Astrocyte of the cerebellum (primary cell): ENCODE measurements at places on chromosomes 13 and 19.
A peak's percentile ranks its signal among the peaks of the same experiment; 100 is the strongest.

DNA sequence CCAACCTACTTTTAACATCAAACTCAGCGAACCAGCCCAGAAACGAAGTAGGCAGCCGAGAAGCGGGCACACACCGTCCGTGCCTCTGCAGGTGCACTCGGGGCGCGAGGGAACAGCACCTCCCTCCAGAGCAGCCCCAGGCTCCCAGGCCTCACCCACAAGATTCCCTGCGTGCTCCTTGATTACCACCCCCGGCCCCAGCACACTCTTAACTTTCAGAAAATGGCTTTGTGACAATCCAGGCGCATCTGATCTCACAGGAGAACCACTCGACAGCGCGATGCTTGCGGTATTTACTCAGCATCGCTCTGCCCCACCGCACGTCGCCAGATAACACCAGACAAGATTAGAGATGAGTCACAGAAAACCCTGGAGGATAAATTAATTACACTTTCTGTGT lies 134.9 kb upstream of the SPACA7 start:
- DNase-seq = no peak

DNA sequence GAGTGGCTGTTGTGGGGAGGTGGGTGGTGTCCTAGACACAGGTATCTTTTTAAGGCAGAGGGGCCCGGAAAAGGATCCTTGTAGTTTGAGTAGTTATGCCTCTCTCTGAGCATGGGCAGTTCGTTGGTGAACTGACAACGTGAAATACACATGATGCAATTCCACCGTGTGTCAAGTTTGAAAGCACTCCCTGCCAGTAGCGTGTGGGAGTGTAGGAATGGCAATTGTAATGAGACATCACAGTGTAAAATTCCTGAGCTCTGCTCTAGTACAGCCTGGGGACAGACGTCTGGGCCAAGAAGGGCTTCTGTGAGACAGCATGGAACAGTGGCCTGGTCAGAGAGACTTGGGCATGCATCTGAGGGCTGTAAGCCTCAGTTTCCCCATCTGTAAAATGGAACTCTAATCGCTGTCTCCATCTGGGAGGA lies 10.4 kb upstream of the ASF1B start:
- DNase-seq = no peak

DNA sequence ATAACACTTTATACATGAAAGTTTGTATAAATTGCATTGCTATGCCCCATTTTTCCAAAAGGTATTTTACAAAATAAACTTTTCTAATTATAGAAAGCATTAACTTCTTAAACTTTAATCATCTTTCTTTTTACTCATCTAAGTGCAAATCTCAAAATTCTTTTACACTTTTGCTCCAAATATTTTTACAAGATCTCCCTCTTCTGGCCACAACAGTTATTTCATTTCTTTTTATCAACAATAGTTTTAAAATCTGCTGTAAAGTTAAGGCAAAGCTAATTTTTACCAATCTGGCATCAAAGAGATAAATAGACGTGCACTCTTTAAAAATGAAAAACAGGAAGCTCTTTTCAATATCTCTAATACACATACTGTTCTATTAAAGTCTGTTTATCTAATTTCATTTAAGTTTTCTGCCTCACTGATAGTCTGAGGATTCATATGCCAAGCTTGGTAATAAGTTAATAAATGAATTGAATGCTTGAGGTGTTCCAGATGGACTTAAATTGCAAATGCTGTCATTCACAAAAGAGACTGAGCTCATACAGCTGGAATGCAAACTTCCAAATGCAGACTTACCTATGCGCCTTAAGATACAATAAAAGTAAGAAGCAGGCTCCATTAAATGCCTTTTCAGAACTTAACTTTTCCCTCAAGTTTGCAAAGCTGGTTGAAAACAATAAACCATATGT lies 583.0 kb upstream of the ATXN8OS start:
- DNase-seq = peak; percentile 1

DNA sequence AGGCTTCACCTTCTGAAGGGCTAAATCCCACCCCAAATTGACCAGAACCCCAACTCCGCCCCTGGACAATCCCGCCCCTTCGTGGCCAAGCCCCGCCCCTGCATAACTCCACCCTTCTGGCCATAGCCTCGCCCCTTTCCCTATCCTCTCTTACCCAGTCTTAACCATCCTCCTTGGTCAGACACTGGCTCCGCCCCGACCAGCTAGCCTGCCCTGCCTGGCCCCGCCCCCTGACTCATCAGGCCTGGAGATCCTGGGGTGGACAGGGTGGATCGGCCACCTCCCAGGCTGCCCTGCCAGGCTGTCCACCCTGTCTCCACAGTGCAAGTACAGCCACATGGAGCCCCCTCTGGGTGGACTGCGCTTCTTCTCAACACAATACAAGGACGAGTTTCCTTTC lies 8.0 kb upstream of the ZNF358 start:
- no peak for DNase-seq

DNA sequence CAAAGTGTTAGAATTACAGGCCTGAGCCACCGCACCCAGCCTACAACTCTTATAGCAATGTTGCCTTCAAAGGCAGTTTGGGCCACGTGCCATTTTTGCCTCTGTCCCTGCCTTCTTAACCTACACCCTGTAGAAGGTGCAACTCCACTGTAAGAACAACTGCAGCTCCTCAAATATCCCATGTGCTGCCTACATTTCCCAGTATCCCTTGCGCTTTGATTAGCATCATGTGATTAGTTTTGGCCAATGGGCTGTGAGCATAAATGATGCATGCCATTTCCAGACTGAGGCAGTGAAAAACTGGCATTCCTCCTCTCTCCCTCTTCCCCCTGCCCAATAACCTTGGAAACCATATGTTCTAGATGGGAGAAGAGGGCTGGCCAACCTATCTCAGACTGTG lies 75.2 kb upstream of the MRI1 start:
- no peak for DNase-seq
